Cerebellar cortex (tissue), 1 donor: ENCODE measurements at places on chromosomes 5 and 9.

- DNase-seq = no peak
Measured at GRCh38 chr5:33854733-33855151, 37.0 kb downstream of the ADAMTS12 start.

DNA sequence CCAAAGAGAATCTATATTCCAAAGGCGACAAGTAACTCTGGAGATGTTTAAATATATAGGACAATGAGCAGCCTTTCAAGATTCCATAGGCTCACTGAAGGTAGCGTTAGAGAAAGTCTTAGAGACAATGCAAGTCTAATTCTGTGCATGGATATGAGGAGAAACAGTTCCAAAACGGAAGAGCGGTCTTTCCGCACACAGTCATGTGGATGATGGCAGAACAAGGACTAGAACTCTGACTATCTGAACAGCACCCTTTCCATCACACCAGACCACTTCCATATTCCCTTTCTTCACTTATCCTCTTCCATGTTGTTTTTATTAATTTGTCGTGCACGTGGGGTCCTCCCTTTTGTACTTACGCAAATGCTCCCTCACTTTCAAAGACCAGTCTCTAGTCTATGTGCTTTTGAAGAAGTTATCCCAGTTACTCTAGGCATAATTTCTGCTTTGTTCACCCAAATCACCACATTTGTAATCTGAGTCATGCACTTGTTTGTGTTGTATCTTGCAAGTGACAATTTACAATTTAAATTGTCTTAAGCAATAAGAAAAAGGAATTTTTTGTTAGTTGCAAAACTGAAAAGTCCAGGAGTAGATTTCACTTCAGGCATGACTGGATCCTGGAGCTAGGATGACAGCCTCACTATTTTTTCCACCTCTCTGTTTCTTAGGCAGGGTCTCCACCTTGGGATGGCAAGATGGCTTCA is 116.0 kb upstream of the ADRA1B start:
- no peak for DNase-seq

- DNase-seq = no peak
Measured at GRCh38 chr9:88220652-88221051, 82.4 kb upstream of the SPATA31C2 start.

DNA sequence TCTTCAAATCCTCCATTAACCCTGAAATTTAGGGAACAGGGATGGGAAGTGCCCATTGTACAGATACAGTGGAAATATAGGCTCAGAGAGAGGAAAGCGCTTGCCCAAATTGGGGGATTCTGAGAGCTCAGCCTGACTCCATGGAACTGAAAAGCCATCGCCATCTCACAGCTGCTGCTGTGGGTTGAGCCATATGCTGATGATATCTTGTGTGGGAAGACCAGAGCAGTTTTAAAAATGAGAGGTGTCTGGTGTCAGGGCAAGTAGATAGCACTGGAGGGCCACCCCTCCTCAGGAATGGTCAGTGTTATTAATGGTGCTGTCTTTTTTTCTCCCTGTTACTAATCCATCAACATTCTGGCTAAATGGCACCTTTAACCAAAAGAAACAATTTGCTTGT is 50.9 kb upstream of the C5orf58 start:
- DNase-seq = no peak

DNA sequence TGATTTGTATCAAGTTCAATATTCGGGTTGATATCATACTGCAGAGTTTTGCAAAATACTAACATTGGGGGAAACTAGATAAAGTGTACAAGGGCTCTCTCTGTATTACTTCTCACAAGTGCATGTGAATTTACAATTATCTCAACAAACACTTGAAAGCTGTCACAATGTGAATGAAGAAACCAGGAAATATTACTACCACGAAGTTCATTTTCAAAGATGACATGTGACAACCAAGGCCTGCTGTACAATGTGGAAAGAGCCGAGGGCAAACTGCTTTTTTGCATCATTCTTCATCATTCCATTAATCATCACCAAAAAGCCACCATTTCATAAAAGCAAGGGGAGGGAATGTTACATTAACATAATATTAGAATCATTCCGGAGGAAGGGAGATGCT is 310.0 kb downstream of the GLIS3 start:
- DNase-seq = no peak

DNA sequence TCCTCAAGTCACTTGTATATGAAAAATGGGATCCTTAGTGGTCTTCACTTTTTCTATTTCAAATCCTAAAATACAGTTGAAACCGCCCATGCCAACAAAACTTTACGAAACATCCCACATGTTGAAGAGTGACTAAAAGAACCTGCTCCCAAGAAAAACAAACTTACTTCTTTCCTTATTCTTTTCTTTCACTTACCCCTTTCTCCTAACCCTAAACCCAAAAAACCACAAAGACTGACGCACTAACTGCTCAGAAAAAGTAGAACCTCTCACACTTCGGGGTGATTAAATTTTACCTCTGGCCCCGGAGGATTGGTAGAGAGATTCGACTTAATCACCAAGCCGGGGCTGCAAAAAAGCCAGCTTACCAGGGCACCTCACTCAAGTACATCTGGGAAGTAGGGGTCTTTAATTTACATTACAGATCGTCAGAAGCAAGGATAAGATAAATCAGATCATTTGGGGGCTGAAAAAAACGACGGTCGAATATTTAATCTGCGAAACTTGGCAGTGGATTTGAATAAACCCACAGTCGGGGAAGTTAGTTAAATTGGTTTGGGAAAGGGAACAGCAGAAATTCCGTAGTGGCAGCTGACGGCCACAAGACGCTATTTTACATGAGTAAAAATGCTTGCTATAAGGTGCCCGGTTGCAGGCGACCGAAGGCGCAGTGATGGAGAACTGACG is 1.3 kb downstream of the CDO1 start:
- no peak for DNase-seq

- no peak for DNase-seq
Measured at GRCh38 chr9:33019797-33020196, 5.3 kb upstream of the DNAJA1 start.

DNA sequence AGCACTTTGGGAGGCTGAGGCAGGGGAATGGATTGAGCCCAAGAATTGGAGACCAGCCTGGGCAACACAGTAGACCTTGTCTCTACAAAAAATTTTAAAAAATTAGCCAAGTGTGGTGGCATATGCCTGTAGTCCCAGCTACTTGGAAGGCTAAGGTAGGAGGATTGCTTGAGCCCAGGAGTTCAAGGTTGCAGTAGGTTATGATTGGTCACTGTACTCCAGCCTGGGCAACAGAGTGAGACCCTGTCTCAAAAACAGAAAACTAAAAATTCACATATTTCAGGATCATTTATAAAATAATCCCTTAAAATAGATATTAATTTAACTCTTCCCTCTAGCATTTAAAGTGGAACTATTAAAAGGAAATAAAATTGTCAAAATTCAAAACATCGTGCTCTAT is 3.4 kb downstream of the FCHO2 start:
- DNase-seq = no peak

DNA sequence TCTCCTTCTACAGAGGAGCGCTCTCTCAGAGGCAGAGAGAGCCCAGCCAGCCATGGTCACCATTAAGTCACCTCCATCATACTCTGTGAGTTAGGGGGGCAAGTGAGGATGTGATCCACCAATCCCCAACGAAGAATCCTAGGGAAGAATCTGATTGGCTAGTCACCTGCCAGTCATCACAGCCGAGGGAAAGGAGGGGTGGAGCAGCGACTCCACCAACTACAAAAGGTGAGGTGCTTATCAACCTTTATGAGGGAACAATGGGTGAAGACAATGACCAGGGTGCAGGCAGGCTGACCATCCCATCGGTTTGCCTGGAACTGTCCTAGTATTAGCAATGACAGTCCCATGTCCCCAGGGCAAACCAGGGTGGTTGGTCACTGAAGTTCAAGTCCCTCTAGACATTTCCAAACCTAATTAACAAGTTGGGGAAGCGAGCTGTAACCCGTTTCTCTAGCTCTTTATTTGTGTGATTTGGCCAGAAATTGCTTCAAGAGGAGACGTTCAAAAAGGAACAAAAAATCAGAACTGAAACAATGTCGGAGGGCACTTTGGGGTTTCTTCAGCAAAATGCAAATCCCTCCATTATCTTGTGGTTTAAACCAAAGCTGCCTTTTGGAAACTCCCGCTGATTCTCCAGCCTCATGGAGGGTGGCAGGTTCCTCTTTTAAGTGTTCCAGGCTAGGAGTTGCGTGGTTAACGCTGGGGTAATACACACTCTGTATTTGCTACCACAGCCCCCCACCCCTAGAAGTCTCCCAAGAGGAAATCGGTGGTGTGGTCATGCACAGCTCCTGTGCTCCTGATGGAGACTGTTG is 18.8 kb upstream of the FCN1 start:
- DNase-seq = no peak

GRCh38 chr9:629146-629545 is 212.4 kb upstream of the DMRT1 start:
- no peak for DNase-seq

- peak; percentile 29 for DNase-seq
Measured at GRCh38 chr9:137891588-137892423, 14.2 kb downstream of the CACNA1B start.

DNA sequence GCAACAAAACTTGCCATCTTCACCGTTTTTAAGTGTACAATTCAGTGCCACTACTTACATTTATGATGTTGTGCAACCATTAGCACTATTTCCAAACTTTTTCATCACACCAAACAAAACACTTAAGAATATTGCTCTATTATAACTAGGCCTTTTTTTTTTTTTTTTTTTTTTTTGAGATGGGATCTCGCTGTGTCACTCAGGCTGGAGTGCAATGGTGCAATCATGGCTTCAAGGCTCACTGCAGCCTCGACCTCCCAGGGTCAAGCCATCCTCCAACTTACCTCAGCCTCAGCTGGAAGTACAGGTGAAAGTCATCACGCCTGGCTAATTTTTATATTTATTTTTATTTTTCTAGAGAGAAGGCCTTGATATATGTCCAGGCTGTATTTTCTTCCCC is 22.3 kb upstream of the LMNB1 start:
- DNase-seq = no peak

DNA sequence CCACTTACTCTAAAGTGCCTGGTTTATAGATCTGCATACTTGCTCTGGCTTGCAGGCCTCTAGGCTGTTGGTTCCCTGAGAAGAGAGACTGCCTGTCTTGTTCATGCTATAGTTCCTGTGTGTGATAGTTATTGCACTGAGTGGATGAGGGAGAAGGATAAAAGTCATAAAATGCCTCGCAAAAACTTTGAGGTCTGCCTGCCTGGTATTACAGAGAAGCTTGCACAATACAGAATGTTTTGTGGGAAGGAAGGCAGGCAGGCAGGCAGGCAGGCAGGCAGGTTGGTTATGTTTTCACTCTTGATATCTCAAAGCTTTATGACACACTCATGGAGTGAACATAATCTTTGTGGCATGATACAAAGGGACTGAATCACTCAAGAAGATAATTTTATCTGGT is 287.1 kb downstream of the SLIT3 start:
- no peak for DNase-seq

GRCh38 chr9:8508671-8509290 is 709.2 kb upstream of the DMAC1 start:
- DNase-seq = no peak

- DNase-seq = no peak
Measured at GRCh38 chr5:56833325-56833724, 18.0 kb downstream of the MAP3K1 start.

DNA sequence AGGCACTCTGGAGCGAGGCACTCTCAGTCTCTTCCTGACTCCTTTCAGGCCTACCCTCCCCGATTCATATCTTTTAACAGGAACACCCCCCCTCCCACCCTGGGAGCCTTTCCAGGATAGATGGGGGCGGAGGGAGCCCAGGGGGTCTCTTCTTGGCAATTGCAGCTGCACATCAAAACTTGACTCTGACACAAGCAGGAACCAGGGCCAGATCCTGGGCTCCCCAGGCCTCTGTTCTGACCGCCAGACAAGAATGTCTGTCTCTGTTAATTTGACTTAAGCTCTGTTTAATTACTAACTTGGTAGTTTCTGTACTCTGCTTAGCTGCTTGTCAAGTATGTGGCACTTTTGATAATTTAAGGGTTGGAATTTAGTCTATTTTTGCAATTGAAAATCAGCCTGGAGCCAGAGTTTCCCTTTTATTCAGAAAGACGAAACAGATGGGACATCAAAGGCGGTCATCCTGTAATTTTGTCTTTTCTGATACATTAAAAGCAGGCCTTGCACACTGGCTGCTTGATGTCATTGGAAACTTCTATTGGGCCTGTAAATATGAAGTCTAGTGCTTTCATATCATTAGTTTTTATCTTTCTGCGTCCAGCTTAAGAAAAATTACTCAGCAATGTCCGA is 43.3 kb downstream of the ACTL7B start:
- DNase-seq = no peak

GRCh38 chr9:72228282-72228681 is 79.0 kb downstream of the GDA start:
- DNase-seq = no peak

- no peak for DNase-seq
Measured at GRCh38 chr5:177510567-177511053, 984 bp upstream of the DOK3 start.

DNA sequence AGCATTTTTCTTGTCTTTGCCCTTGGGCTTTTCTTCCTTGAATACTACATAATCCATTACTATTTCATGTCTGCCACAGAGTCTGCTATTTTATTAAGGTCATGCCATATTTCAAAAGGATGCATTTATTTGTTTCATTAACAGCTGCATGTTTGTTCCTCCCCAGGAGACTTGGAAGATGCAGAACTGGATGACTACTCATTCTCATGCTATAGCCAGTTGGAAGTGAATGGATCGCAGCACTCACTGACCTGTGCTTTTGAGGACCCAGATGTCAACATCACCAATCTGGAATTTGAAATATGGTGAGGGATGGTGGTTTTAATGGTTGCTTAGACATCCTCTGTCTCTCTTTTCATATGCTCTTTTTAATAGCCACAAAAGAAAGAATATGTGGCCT is 4.0 kb downstream of the IL7R start:
- DNase-seq = no peak

GRCh38 chr5:94776167-94776566 is 157.7 kb downstream of the SLF1 start:
- DNase-seq = peak; percentile 22

- no peak for DNase-seq
Measured at GRCh38 chr5:43839218-43839617, 236.2 kb downstream of the NNT start.

GRCh38 chr5:93589829-93590215 is 6.8 kb downstream of the NR2F1 start:
- DNase-seq = peak; percentile 87

GRCh38 chr9:110240198-110240597 is 16.1 kb downstream of the TXN start:
- no peak for DNase-seq

- DNase-seq = no peak
Measured at GRCh38 chr5:151517122-151517920, 69.9 kb downstream of the SLC36A1 start.

GRCh38 chr5:132183723-132184122 is 43.9 kb downstream of the P4HA2 start:
- DNase-seq = no peak

DNA sequence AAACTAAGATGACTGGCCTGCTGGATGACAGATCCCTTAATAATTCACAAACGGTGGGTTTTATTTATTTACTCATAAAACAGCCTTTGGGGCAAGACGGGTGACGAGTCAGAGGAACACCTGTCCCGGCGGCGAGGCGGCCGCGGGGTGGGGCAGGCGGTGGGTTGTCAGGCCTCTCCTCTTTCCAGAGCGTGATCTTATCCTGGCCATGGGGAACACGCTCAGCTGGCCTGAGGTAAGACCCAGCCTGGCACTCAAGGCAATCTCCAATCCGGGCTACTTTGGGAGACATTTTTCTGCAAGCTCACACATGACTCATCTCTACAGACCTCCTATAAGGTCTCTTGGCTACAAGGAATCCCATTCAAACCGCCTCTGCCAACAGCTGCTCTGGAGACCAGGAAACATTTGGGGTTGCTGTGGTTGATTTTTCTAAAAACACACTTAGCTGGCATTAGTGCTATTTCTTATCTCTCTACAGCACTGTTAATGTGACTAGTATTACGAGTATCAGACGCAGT is 6.3 kb downstream of the RAPGEF1 start:
- no peak for DNase-seq
